ENCODE measurements at places on chromosomes 13 and 19. TPM values are rescaled to one million over a fixed set of nuclear protein-coding genes. Genes with fewer than 3 reads are reported as not detected.

DNA sequence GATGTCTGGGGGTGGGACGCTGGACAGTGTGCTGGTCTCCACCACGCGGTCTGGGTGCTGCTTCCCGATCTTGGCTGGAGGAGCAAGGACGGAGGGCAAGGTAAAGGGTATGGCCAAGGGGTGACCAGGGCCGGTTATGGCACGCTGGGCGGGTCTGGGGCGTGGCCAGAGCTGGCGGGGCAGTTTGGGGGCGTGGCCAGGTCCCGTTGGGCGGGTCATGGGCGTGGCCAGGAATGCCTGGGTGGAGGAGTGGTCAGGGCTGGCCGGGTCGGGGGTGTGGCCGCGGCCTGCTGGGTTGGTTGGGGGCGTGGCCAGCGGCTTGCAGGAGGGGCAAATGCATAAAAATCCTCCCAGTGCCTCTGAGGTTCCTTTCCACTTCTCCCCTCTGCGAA is 19.2 kb downstream of the GPX4 start:
- DNase-seq: no peak

DNA sequence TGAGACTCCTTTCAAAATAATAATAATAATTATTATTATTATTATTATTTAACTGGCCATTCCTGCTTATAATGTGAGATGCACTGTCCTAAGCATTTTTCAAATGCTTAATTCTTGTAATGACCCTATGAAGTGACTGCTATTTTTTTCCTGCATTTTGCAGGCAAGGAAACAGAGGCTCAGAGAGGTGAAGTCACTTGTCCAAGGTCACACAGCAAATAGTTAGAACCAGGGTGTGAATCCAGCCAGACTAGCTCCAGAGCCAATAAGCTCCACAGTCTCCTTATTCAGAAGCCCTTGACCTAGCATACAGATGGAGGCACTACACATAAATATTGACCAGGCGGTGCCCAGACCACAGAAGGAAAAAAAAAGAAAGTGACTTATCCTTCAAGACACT is 77.5 kb upstream of the CACNA1A start:
- no peak for DNase-seq

DNA sequence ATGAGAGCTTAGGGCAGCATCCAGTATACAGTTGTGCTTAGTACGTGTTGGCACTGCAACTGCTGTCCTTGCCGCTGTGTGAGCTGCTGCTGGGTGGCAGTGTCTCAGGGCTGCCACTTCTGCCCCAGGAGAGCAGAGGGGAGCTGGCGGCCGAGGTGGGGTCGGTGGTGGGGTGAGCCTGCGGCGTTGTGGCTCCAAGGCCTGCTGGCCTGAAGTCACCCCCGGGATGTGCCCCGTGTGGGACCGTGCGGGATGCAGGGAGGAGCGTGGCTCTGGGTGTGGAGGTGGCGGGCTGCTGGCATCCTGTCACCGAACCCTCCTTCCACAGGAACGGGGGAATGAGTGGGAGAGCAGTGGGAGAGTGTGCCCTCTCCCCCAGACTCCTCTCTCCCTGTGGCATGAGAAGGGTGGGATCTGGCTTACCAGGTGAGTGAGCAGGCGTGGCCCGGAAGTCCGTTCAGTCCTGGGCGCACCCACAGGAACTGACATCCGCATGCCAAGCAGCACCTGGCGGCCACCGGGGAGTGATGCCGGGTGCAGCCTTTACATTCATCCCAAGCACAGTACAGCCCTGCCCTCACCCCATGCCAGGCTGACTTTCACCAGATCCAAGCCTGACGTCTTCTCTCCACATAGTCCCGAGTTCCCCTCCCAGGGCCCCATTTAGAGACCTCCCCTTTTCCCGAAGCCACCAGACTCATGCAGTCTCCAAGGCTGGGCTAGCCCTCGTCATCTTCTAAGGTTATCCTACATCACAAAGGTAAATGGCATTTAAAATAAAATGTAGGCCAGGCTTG is 26.6 kb downstream of the MCF2L start:
- DNase-seq: no peak

DNA sequence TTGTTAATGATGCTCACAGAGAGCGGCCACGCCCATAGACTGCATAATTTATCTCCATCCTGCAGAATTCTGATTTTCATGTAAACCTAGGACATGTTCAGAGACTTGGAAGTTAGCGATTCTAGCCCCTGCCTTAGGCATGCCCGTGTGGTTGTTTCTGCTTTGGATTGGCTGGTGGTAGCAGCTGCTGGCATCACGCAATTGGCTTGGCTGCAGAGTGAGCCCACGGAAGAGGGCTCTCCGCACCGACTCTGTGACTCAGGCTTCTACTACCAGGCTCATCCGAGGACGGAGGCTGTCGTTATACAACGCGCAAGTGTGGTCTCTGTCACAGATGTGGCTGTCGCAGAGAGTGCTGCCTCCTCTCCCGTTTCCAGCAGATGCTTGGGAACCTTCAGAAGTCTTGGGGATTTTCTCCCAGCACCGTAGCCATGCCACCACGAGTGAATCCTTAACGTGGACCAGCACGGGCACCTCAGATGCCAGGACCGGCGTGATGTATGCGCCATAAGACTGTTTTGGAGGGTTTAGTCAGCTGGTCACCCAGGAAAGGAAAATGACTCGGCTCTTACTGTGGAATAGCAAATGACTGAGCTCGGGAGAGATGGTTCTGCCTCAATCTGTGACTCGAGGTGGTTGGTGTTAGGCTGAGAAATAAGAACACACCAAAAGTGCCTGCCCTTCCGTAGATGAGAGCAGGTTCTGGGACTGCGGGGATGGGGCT is 61.0 kb upstream of the F7 start:
- DNase-seq: no peak

DNA sequence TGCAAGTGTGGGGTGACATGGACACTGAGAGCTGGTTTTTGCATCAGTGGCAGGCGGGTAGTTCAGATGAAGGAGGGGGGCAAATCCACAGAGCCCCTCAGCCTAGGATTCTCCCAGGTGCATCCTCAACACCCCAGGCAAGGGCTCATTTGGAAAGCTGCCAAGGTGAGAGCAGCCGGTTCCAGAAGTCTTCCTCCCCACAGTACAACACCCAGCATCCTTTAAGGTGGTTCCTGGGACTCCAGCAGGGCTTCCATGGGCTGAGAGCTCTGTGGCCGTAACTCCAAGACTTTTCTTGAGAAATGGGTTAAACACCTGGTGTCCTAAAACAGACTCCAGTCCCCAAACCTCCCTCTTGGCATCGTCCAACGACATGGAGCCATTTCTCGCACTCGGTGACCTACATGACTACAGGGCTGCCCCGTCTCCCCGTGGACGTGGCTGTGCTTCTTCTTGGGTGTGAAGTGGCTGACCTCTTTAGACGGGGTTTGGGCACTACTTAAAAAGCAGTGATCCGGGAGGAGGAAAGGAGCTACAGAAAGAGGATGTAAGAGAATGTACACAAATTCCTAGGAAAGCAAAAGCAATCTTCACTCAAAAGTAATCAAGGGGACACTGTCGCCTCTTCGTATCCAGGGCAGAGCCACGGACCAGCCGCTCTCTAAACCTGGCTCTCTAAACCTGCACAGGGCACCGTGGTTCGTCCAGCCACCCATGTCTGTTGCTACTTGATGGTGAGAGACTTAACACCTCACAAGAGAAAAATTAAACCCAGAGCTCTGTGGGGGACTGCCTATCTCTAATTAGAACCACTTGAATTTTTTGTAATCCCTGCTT is 25.5 kb downstream of the RANBP3 start:
- no peak for DNase-seq

GRCh38 chr19:12769689-12770088 is 5.7 kb downstream of the HOOK2 start:
- DNase-seq: no peak

- no peak for DNase-seq
Measured at GRCh38 chr19:33150852-33151518, 19.1 kb downstream of the WDR88 start.

DNA sequence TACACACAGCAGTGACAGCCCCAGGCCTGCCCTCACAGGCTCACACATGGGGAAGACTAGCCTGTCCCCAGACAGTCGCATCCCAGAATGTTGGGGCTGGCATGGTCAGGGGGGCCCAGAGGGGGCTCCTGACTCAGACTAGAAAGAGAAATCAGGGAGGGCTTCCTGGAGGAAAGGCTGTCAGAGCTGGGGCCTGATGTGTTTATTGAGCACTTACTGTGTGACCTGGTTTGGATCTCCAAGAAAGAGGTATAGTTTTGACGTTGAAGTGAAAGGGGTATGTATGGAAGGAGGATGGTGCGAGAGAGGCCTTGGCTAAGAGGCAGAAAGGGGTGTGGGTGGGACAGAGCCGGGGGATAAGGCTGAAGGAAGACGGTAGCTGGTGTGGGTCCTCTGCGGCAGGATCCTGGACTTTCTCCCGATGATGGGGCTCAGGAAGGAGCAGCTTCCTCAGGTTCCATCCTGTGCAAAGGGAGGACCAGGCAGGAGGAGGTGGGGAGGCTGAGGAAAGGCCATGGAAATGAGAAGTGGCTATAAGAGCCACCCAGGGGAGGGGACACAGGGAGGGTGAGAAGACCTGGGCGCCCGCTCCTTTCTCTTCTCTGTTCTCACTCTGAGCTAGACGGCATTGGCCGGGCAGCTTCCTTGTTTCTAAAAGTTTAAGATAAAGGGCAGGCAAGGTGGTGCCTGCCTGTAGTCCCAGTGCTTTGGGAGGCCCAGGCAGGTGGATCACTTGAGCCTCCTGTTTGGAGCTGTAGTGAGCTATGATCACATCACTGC is 16.1 kb upstream of the BCL3 start:
- DNase-seq: no peak

DNA sequence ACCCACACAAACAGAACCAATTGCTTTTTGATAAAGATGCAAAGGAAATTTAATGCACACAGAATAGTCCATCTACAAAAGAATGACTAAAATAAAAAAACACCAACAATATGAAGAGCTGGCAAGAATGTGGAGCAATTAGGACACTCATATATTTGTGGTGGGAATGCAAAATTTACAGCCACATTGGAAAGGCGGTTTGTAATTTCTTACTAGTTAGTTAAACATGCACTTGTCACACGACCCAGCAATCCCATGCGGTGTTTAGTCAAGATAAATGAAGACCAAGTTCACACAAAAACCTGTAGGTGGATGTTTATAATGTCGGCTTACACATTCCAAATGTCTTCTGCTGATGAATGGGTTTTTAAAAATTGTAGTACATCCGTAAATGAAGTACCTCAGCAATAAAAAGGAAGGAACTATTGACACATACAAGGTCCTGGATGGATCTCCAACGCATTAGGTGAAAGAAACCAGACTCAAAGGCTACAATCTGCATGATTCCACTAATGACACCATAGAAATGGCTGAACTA is 5.2 kb downstream of the GRTP1 start:
- DNase-seq: no peak

GRCh38 chr19:54523403-54523802 is 20.8 kb downstream of the LAIR2 start:
- DNase-seq: no peak

- DNase-seq: no peak
Measured at GRCh38 chr19:10913716-10914340, 14.6 kb downstream of the YIPF2 start.

DNA sequence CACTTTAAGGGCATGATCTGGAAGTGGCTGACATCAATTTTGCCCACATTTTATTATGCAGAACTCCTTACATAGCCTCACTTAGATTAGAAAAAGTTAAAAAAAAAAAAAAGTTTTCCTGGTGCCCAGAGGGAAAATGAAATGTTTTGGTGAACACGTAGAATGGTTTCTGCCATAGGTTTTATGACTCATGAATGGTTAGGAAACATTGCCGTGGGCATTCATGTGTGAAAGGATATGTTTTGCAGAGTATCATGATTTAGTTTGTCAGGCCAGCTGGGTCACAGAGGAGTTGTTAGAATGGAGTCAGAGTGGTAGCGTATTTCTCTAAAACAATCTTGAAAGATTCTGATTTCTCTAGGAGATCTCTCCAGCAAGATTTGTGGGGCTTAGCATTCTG is 133.8 kb downstream of the MRPL57 start:
- DNase-seq: no peak

GRCh38 chr13:110186231-110186855 is 120.6 kb downstream of the COL4A1 start:
- DNase-seq: no peak

DNA sequence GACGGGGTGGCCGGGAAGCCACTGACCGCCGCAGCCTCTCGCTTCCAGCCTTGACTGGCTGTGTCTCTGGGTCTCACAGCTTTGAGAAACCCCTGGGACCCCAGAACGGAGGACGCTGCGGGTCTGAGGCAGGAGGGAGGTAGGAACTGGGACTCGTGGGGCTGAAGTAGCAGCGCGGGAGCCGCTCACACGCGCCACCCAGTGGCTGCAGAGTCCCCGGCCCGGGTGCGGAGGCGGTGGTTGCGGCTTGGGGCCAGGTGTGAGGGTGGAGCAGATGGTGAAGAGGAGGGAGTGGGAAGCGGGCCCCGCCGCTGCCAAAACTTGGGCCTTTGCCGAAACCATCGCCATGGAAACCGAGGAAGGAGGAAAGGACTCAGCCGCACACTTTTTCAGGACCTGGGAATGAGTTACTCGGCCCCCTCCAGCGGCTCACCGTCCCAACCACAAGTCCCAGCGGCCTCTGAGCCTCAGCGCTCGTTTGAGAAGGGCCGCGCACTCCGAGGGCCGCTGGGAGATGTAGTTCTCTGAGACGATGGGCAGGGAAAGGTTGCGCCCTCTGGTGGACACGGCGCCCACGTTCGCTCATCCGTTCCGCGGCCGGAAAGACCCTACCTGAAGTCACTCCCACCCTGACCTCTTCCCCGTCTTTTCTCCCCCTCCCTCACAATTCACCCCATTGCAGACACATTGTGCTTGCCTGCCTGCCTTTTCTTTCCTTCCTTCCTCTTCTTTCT is 2.2 kb upstream of the SLC17A7 start:
- peak; percentile 94 for DNase-seq

GRCh38 chr13:22120646-22121045 is 449.8 kb downstream of the FGF9 start:
- no peak for DNase-seq

DNA sequence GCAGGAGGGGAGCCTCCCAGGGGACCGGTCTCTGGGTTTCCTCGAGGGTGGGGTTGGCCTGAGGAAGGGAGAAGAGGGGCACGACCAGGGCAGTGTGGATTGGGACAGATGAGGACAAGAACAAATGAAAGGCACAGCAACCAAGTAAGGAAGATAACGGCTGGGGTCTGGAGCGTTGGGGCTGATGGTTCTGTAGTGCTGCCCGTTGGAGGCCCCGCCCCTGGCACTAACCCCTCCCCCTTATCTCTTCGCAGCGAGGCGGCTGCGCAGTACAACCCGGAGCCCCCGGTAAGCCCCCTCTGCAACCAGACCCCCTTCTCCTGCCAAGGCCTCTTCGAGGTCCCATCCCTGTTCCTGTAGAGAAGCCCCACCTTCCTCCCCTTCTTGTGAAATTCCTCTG is 2.2 kb downstream of the CAPNS1 start:
- DNase-seq: no peak

- DNase-seq: peak; percentile 56
Measured at GRCh38 chr19:45547965-45548609, 36.5 kb downstream of the OPA3 start.

The PDCD5 gene
- total RNA-seq: 89.3 TPM

The PNKP gene
- 69.2 TPM for total RNA-seq

The TIMM44 gene
- 29.3 TPM for total RNA-seq

The WASF3 gene
- total RNA-seq: 19.3 TPM

The GPR12 gene
- 0.32 TPM for total RNA-seq

The METTL21C gene
- total RNA-seq: not detected

The ZNF234 gene
- 8.2 TPM for total RNA-seq

The KLF2 gene
- 23.3 TPM for total RNA-seq

All from breast epithelium (tissue), 4 donors.